Activated CD8-positive, alpha-beta memory T cell treated with anti-CD3 and anti-CD28 coated beads for 48 hours (primary cell): ENCODE measurements at places on chromosomes 16 and 17.

DNA sequence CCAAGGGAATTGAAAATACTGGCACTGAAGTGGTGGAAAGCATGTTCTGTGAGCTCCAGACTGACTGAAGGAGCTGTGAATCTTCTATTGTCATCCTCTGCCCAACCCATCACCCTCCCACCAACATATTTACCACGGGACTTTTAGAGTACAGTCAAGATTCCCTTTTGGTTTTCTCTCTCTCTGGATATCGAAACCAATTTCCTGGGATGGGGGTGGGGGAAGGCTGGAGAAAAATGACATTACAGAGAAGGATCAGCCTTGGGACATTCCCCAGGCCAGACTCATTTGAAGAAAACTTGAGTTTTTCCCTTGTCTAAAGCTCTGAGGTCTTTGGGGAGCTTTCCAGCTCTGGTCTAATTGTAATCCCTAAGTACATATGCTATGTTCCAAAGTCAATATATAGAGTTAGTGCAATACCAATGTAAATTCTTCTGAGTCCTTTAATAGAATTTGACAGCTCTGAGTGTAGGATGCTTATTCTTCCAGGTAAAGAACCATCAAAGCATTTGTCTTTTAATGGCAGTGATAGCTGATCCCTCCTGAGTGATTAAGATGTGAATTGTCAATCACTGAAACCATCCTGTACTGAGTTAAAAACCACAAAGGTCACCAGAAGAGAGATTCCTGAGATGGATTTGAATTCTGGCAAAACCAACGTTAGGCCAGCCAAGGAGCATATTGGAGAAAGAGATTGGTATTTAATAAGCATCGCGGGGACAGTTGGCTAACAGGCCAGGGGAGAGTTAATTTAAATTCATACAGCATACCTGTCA is 48.8 kb upstream of the CCL1 start:
- no peak for DNase-seq

DNA sequence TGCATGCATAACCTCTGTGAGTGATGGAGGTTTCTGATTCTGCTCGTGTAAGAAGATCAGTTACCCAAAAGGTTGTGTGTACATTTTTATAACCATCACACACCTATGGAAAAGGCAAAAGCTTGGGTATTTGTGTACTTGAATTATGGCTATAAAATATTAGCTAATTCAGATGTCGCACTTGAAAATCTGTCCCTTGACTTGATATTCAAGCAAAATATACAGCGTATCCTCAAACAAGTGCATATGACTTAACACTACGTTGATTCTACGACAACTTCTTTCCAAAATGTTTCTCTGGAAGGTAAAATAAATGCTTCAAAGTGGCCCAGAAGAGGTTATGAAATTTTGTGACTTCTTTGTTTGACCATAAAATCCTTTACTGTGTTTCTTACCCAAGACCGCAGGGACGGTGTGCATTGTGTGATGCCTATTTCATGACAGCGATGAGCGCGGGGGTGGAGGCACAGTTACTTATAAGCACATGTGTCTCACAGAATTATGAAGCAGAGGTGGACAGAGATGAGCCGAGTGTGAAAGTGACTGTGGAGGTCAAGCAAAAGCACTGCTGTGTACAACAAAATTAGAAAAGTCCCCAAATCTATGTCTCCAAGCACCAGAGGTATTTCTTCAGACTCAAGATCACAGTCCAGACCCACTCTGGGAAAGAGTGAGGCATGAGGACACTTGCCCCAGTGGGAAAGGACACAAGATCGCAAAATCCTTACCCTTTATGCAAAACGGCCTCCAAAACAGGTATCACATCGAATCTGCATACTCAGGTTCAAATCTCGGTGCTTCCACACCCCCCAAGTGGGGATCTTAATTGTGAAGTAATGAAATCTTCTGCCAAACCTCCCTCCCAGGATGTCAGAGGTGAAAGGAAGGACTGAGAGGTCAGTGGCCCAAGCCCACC is 4.1 kb upstream of the HOXB9 start:
- DNase-seq = no peak

- no peak for DNase-seq
Observed at GRCh38 chr17:66403846-66404556, 101.6 kb downstream of the PRKCA start.

GRCh38 chr16:12318661-12319427 is 342.3 kb downstream of the SNX29 start:
- DNase-seq = no peak

- DNase-seq = no peak
Observed at GRCh38 chr16:87015021-87015420, 302.2 kb downstream of the C16orf95 start.

- no peak for DNase-seq
Observed at GRCh38 chr17:73754886-73755400, 110.7 kb upstream of the SDK2 start.

GRCh38 chr16:89145406-89146161 is 26.0 kb upstream of the CDH15 start:
- DNase-seq = no peak

- DNase-seq = no peak
Observed at GRCh38 chr16:56591377-56592060, 2.2 kb downstream of the MT3 start.

DNA sequence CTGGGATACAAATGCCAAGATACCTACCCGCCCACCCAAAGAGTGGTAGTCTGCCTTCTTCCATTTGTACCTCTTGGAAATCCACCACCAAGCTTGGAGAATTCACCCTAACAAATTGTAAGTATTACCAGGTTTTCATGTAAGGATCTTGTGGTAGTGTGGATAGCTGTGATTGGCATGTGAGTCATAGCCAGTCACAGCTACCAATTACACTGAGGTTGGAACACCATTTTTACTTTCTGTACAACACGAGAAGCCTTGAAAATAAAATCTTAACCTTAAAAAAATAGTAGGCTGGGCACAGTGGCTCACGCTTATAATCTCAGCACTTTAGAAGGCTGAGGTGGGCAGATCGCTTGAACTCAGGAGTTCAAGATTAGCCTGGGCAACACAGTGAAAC is 18.5 kb upstream of the SLC35G3 start:
- no peak for DNase-seq

- DNase-seq = no peak
Observed at GRCh38 chr17:62704381-62704971, 77.0 kb downstream of the MRC2 start.

DNA sequence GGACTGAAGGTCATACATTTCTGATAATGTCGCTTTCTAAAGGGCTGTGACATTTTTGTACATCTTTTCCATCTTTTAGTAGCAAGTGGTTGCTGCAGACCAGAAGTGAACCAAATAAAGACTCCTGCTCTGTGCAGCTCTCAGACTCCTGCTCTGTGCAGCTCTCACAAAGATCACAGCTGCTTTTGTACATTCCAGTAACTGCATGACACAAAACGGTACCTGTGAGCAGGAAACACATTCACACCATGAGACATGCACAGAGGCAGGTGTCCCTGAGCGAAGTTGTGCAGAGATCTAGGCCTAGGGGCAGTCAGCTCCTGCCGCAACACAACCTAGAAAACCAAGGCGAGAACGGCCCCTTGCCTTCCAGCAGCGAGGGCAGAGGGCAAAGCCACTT is 67.5 kb downstream of the KLHDC4 start:
- no peak for DNase-seq

DNA sequence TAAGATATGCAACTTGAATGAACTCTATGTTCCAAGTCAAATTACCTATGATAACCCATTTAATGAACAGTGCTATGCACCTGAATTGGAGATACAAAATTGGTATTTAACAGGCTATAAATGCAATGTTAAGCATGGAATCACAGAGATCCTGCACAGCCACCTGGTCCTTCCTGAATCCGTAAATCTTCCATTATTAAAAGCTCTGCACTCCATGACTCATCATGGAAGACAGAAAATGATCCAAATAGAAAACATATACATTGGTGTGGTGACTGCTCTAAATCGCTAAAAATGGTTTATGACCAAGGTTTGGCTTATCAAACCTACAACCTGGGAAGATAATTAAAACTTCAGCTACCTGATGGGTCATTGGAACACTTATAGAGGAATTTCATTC is 45.3 kb downstream of the GLG1 start:
- no peak for DNase-seq

DNA sequence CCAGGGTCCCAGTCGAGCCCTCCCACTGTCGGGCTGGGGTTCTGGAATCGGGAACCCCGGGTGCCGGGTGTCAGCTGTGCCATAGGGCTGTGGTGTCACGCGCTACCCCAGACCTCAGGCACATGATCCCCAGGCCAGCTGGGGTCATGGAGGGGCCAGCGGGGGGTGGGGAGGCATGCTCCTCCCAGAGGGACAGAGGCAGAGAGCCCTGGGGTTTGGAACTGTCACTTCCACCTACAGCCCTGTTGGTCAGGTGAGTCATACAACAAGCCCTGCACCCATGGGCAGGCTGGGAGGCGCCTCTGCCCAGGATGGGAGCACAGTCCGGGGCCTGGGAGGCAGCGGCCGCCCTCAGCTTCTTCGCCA is 63.0 kb downstream of the BAIAP2 start:
- DNase-seq = no peak

GRCh38 chr16:15427648-15428239 is 6.6 kb upstream of the BMERB1 start:
- no peak for DNase-seq

DNA sequence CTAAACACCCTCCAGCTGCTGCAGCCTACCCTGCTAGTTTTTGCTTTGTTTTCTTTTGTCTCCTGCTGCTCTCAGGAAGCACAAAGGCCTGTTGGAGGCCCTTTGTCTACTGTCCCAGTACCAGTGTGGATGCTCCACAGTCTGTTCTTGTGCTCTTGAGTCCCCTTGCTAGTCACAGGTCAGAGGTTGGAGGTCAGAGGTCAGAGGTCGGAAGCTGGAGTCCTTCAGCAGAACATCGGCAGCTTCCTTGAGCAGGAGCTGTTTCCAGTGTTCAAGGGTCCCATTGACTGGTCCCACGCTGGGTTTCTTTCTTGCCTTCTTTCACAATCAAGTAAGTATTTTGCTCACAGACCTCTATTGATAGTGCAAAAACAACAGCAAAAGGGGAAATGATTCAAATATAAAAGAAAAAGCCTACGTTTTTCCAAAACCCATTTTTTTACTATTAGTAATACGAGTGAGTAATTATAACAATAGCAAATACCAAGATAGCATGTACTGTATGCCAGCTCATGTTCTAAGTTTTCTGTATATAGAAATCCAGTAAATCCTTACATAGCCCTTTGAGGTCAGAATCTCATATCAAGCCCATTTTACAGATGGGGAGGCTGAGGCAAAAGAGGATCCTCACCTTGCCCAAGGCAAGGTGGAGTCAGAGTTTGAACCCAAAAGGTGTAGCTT is 10.9 kb upstream of the IL34 start:
- DNase-seq = no peak

- no peak for DNase-seq
Observed at GRCh38 chr16:30000735-30001631, 4.9 kb downstream of the INO80E start.

GRCh38 chr16:83940630-83941378 is 12.2 kb upstream of the OSGIN1 start:
- no peak for DNase-seq

DNA sequence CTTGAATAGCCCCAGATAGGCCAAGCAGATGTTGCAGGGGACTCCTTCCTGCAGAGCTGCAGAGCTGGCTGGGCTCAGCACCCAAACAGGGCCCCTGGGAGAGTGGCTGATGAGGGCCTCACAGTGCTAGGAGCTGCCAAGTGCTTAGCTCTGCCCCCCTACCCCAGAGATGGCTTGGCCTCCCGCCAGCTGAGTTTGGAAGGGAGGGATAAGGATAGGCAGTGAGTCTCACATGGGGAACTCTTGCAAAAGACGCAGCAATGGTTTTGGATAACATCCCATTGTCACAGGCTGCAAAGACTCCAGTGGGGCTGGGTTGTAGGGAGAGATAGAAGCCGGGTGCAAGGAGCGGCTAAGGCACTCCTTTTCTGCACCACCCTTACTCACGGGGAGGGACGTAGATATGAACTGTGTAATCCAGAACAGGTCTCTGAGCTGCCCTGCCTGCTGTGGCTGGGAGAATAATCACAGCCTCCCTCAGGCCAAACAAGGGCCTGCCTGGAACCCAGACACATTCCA is 52.9 kb upstream of the MAF start:
- no peak for DNase-seq

DNA sequence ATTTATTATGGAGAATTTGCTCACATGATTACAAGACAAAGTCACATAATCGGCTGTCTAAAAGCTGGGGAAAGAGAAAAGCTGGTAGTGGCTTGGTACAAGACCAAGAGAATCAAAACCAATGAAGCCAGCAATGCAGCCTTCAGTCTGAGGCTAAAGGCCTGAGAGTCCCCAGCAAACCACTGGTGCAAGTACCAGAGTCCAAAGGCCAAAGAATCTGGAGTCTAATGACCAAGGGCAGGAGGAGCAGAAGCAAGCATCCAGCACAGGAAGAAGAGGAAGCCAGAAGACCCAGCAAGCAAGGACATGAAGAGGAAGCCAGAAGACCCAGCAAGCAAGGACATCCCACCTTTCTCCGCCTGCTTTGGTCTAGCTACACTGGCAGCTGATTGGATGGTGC is 250.6 kb upstream of the SALL1 start:
- no peak for DNase-seq

DNA sequence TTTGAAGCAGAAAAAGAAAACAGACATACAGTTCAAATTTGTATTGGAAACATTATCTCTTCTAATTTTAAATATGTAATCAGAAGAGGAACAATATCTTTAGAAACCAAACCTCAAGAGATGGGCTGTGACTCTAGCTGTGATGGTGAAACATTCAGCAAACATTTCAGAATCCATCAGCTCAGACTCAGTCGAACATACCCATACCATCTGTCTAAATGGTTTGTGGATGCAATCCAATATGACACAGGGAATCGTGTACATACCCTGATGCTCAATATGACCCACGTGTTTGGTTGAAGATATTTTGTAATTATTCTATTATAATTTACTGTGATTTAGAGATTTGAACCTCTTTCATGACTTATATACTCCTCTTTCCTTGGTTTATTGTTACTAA is 665.2 kb upstream of the CDH8 start:
- DNase-seq = no peak

DNA sequence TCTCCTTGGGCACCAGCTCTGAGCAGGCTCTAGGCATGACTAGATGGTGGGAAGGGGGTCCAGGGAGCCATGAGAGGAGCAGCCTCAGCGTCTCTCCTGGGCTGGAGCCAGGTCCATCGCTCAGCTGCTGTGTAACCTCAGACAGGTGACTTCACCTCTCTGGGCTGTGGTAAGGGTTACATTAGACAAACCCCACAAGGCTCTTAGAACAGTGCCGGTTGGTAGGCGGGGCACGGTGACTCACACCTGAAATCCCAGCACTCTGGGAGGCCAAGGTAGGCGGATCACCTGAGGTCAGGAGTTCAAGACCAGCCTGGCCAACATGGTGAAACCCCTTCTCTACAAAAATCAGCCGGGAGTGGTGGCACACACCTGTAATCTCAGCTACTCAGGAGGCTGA is 18.1 kb upstream of the NPTX1 start:
- no peak for DNase-seq

GRCh38 chr17:7961421-7961820 is 29.4 kb downstream of the CNTROB start:
- no peak for DNase-seq

GRCh38 chr17:77396610-77397009 is 255.8 kb downstream of the SEC14L1 start:
- DNase-seq = no peak
